ENCODE measurements at places on chromosomes 2 and 18. TPM values are rescaled to one million over a fixed set of nuclear protein-coding genes. Genes with fewer than 3 reads are reported as not detected.

LONRF2 gene
- total RNA-seq, result 2.5 TPM

ANKRD30BL gene
- not detected for total RNA-seq

SUMO1 gene
- 140 TPM for total RNA-seq

GPR75 gene
- 1.8 TPM for total RNA-seq

ST6GAL2 gene
- 14.9 TPM for total RNA-seq

CYTIP gene
- not detected for total RNA-seq

FEV gene
- not detected for total RNA-seq

CDKL4 gene
- total RNA-seq, result not detected

C2orf80 gene
- total RNA-seq, result not detected

SCYGR4 gene
- total RNA-seq, result not detected

RUFY4 gene
- not detected for total RNA-seq

UPP2 gene
- total RNA-seq, result not detected

MRPL33 gene
- total RNA-seq, result 531 TPM

FAM237A gene
- not detected for total RNA-seq

SCN3A gene
- total RNA-seq, result not detected

STK17B gene
- total RNA-seq, result 4.5 TPM

Measured in A549 treated with CORT108297 at 1 μM for 4 hours (cell line).